NCI-H526 treated with DMSO at 0.1 percent for 48 hours (cell line): ENCODE measurements at places on chromosomes 6 and 20.

- DNase-seq = no peak
Measured at GRCh38 chr6:149334682-149335160, 17.2 kb downstream of the TAB2 start.

DNA sequence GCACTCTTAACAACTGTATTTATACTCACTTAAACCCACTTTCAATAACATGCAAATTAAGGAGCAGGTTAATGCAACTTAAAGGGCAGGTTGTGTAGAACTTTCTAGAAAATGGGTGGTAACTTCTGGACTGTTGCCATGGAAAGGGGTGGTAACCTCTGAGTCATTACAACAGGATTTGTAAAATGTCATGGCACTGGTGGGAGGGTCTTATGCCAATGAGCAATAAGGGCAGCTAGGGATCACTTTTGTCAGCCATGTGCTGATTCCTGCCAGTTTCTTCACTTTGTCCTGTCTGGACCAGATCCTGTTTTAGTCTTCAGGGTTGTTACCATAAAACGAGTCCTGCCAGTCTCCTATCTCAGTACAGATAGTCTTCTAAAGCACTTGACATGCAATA, 560.5 kb upstream of the PTCHD4 start:
- DNase-seq = no peak

DNA sequence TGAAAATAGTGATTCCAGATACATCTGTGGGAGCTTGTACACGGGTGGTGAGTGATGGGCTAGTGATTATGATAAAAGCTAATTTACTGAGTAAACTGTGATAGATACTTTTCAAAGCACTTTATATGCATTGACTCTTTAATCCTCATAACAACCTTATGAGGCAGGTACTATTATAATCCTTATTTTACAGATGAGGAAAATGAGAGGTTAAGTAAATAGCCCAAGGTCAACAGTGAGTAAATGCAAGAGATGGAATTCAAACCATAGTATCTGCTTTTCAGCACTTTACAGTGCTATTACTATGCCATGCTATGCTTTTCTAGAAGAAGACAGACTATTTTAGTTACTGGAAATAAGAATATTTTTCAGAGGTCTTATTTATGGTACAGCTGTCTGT, 320.9 kb upstream of the CITED2 start:
- no peak for DNase-seq

DNA sequence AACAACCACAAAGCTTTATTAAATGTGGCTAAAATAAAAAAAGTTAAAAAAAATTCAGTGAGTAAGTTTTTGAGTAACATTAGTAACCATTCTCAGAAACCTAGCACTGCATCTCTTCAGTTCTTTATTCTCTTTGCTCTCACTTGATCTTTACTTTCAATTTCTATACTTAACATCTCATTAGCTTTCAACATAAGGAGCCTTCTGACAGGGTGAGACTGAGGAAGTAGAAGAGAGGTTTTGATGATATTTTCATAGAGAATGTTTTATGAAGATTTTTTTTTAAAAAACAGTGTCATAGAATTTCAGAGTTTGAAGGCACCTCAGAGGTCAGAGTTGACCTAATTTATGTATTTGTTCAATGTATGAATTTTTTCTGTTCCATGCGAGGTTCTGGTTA, 60.8 kb downstream of the FAM83B start:
- no peak for DNase-seq
